Umbilical cord (tissue), 2 donors: ENCODE measurements at places on chromosomes 2 and 18.

- no peak for DNase-seq
Measured at GRCh38 chr18:37604032-37604431, 38.4 kb upstream of the CELF4 start.

DNA sequence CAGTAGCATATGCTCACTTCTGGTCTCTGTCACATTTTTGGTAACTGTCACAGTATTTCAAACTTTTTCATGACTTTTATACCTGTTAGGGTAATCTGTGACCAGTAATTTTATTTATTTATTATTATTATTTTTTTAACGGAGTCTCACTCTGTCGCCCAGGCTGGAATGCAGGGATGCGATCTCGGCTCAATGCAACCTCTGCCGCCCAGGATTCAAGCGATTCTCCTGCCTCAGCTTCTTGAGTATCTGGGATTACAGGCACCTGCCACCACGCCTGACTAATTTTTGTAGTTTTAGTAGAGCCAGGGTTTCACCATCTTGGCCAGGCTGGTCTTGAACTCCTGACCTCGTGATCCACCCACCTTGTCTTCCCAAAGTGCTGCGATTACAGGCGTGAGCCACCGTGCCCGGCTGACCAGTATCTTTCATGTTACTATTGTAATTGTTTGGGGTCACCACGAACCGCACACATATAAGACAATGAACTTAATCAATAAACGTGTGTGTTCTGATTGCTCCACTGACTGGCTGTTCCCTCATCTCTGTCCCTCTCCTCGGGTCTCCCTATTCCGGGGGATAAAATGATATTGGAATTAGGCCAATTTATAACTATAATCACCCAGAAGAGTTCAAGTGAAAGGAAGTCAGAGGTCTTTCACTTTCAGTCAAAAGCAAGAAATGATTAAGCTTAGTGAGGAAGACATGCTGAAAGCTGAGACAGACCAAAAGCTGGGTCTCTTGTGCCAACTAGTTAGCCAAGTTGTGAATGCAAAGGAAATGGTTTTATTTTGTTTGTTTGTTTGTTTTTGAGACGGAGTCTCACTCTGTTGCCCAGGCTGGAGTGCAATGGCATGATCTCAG is 22.9 kb downstream of the TGIF1 start:
- no peak for DNase-seq

- no peak for DNase-seq
Measured at GRCh38 chr18:49861659-49862058, 48.3 kb upstream of the ACAA2 start.

GRCh38 chr2:150572194-150572766 is 84.8 kb upstream of the RND3 start:
- no peak for DNase-seq

DNA sequence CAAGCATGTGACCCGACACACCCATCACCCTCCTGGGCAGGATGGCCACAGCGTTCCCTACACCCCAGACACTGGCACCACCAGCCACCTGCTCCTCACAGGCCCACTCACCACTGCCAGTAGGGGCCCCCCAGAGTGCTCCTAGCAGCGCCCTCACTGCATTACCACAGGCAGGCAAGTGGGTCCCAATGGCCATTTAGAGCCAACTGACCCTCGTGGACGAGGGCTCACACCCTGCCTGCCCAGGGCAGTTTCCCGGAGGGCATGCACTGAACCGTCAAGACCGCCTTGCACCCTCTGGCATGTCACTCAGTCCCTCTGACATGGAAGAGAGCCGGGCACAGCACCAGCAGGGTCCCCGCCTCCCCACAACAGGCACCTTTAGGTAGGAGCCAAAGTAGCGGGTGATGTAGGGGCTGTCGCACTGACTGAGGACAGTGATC is 7.3 kb downstream of the STK25 start:
- no peak for DNase-seq
